Right renal cortex interstitium (tissue), 3 donors: ENCODE measurements at places on chromosomes 2 and 18.

- DNase-seq, result no peak
Observed at GRCh38 chr2:219475278-219475677, 23.4 kb upstream of the GMPPA start.

- no peak for DNase-seq
Observed at GRCh38 chr18:47120428-47120827, 29.9 kb downstream of the HDHD2 start.

DNA sequence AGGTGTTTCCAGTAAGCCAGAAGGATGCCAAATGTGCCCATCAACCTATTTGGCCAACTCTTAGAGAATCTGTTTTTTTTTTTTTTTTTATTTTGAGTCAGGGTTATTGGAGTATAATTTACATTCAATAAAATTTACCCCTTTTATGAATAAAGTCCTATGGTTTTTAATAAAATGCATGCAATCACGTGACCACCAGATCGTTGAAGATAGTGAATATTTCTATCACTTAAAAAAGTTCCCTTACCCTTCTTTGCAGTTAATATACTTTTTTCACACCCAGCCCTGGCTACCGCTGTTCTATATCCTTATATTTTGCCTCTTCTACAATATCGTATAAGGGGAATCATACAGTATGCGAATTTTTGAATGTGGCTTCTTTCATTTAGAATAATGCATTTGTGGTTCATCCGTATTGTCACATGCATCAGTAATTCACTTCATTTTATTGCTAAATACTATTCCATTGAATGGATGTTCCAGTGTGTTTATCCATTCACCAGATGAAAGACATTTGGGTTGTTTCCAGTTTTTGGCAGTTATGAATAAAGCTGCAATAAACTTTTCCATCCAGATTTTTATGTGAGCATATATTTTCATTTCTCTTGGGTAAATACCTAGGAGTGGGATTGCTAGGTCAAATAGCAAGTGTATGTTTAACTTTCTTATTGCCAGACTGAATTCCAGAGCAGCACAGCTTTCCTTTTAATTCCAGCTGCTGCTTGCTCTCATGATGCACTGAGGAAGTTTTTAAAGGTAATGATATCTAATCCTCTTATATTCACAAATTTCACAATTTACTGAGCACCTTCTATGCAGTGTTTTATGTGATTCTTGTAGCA, 156.3 kb upstream of the NT5C1B start:
- no peak for DNase-seq

DNA sequence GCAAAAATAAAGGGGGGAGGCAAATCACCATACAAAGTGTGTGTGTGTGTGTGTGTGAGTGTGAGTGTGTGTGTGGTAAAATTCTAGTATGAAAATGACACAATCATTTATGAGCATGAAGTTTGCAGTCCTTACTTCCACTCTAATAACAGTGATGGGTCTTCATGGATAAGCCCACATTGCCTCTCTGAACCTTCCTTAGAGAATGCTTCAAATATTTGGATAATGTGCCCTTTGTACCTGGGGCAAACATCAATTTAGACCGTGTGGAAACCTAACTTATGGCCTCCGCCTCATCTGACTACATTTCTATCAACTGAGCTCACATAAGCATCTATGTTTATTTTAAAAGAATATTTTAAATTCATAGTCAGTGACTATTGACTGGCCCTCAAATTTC, 3.7 kb downstream of the SCN9A start:
- DNase-seq, result no peak

- no peak for DNase-seq
Observed at GRCh38 chr2:5203134-5203755, 488.9 kb upstream of the SOX11 start.

GRCh38 chr18:24136967-24137373, 1.9 kb upstream of the CABYR start:
- no peak for DNase-seq

DNA sequence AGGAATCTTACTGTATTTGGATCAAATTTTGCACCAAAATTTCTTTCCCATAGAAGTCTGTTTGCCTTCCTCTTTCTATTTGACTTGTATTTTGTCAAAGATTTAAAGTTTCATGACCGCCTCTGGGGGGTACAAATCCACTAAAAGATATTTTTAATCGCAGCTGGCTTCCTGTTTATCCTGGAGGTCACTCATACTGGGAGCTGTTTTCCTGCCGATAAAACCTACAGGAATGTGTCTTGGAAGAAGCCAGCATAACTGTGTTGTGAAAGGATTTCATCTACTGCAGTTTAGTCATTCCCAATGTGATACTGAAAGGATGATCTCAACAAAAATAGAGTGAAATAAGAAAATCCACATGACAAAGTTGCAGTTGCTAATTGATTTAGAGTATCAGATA, 184.0 kb downstream of the RIT2 start:
- DNase-seq, result no peak

DNA sequence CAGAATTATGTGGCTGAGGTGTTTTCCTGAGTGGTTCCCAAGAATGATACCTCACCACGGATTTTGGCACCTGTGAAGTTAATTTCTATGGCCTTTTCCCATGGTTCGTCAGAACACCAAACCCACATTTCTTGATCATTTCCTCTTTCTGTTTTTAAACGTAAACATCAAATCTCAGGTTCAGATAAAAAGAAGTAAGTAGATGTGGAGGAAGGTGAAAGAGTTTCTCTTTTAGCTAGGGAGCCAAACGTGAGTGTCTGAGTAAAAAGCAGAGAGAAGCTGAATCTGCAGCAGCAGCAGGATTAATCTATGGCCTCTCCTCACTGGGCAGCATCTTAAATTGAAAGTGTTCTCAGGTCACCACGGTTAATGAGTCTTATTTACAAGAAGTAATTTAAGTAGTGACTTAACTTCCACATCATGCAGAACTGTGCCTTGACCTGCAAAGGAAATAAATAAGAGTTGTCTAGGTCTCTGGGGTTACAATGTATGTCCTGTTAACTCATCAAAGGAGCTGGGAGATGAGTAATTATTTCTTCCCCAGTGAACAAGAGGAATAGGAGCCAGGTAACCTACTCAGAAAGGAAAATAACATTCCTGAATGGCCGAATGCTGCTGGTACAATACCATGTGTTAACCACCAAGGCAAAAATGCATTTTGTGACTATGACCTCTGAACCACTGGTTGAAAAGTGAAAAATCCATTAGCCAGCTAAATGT, 139.6 kb upstream of the NETO1 start:
- no peak for DNase-seq
